ENCODE measurements at places on chromosomes 5 and 9.

- no peak for DNase-seq
Measured at GRCh38 chr5:62653001-62653863, 74.6 kb downstream of the LRRC70 start.

DNA sequence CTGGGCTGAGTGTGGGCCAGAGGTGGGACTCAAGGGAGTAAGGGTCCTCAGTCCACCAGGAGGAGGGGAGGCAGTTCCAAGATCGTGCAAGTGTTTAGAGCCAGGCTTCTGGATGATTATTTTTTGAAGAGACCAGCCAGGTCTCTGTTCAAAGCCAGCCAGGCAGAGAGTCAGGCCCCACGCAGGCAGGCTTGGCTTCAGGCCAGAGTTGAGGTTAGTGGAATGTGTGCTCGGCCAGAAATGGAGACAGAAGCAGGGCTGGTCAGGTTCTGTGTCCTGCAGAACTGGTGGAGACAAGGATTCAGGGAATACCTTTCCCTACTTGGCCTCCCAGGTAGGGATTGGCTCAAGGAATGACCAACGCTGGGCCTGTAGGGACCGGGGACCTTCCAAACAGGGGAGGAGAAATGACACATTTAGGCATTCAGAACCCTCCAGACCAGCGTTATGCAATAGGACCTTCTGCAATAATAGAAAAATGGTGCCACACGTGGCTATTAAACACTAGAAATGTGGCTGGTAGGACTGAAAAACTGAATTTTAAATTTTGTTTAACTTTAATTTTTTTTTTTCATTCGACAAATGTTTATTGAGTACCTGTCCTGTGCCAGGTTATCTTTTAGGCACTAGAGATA lies 106.2 kb downstream of the CMYA5 start:
- DNase-seq = no peak

- no peak for DNase-seq
Measured at GRCh38 chr5:58842852-58843251, 260.0 kb downstream of the RAB3C start.

- DNase-seq = peak; percentile 75
Measured at GRCh38 chr5:3428334-3428733, 167.3 kb upstream of the IRX1 start.

DNA sequence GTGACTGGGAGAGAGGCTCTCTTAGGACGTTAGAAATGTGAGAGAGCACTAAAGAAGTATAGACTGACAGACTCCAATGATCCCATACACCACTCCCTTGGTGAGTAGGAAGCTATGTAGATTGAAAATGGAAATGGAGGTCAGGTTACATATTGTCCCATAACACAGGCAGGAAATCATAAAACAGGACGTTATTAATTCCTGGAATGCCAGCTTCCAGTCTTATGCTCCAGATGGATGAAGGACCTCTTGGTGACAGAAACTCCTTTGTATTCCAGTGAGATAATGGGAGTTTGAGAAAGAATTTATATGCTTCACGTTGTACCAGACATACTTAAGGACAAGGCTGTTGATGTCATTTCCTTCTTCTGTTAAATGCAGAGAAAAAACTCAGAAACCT lies 338.2 kb upstream of the ITGA1 start:
- no peak for DNase-seq

- no peak for DNase-seq
Measured at GRCh38 chr9:80520231-80520630, 948.5 kb downstream of the TLE4 start.
